NAMALWA (cell line): ENCODE measurements at places on chromosomes 1 and 21.

DNA sequence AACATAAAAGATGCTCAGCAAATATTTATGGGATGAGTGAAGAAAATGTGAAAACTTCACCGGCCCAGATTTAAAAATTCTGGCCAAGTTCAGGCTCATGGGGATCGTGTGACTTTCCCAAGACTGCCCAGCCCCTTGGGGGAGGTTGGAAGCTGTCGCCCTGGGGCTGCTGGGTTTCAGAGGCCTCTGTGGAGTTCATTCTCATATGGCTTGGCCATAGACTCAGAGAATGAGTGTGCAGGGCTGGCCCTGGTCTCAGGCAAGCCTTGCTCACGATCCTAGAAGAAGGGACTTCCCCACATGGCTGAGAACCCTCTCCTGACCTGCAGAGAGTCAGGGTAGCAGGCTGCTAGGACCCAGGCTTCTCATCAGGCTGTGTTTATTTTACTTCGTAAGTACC lies 24.6 kb downstream of the PADI2 start:
- DNase-seq = no peak

DNA sequence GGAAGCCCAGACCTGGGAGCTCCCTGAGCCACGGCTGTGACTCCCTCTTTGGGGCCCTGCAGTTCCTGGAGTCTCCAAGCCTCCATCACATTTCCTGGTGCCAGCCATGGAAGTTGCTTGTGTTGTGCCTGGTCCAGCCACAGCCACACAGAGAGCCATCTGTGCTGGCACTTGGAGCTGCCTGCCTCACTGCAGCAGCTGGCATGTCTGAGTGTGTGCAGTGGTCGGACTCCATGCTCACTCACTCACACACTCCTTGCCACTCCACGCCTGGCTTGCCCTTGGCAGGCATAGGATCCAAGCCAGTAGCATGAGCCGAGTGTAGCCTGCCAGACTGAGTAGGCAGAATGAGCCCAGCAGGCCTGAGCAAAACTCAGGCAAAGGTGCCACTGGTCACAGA lies 516.3 kb upstream of the BEND5 start:
- DNase-seq = no peak

DNA sequence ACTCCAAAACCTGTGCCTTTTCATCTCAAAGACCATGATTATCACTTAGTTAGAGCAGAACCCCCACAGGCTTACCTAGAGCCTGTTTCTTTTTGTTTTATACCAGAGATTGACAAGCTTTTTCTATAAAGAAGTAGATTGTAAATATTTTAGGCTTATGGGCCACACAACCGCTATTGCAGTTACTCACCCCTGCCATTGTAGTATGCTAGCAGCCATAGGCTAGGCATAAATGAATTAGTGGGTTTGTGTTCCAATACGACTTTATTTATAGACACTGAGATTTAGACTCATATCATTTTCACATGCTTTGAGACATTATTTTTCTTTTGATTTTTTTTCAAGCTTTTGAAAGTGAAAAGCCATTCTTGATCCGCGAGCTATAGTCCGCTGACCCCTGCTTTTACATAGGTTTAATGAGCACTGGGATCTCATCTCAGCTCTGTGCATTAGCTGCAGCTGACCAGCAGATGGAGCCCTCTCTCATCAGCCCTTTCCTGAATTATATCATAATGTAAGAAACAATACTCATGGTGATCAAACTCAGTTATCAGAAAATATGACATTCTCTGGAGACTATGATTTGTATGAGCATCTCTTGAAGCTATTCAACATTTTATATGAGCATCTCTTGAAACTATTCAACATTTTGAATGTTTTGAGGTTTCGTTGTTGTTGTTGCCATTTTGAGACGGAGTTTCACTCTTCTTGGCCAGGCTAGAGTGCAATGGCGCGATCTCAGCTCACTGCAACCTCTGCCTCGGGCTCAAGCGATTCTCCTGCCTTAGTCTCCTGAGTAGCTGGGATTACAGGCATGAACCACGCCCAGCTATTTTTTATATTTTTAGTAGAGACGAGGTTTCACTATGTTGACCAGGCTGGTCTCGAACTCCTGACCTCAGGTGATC lies 111.9 kb upstream of the L1TD1 start:
- peak; percentile 65 for DNase-seq

DNA sequence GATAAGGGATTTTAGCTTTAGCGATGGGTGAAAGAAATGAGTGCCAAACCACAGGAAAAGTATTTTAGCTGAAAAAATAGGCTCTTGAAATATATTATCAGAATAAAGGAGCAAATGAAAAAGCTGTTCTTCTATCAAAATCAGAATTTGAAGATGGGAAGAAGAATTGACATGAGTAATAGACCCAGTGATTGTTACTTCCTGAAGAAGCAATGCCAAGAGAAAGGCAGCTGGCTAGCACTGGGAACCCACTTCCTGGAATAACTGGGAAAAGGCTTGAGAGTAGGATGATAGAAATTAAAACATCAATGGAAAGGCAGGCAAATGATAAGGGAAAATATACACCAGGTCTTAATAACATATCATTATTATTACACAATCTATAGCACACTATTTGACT lies 29.9 kb upstream of the LYPLAL1 start:
- no peak for DNase-seq

DNA sequence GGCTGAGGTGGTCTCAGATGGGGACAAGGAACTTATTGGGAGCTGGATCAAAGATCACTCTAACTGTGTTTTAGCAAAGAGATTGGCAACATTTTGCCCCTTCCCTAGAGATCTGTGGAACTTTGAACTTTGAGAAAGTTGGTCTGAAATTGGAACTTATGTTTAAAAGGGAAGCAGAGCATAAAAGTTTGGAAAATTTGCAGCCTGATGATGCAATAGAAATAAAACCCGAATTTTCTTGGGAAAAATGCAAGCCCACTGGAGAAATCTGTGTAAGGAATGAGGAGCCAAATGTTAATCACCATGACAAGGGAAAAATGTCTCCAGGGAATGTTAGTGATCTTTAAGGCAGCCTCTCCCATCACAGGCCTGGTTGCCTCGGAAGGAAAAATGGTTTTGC lies 17.2 kb downstream of the CFH start:
- DNase-seq = no peak

- DNase-seq = no peak
These were observed 48.5 kb downstream of the FH start for GRCh38 chr1:241470908-241471590.

DNA sequence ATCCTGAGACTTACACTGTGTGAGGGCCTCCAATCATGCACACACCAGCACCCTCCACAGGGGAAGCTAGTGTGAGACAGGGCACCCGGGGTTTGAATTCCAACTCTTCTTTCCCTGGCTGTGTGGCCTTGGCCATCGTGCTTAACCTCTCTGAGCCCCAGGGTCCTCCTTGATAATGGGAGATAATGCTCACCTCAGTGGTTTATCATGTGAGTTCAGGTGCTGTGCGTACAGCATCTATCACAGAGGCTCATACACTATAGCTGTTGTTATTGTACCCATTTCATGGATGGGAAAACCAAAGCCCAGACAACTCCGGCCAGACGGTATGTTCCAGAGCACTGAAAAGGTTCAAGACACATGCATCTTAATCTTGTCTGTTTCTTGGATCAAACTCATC lies 16.0 kb upstream of the UBXN10 start:
- no peak for DNase-seq

DNA sequence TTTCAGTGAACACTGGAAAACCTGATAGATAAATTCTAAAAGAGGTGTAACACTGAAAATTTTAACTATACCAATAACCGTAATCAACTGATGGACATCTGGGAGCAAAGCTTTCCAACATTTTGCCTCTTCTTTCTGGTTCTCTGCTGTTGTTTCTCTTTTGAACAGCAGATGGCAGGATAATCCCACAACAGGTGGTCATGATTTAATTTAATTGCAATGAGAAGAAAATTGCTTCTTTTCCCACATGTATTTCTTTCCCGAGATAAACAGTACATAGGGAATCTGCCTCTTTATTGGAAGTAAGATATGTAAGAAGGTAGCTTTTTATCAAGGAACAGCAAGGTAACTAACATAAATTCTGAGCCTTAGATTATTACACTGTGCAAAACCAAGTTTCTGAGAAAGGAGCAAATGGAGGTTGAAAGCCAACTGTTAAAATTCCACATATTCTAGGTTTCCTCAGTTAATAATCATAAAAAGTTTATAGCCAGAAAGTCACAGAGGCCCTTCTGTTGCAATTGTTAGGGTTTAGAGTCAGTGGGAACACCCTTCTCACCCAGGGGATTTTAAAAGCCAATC lies 72.9 kb downstream of the RPS6KA1 start:
- peak; percentile 88 for DNase-seq

DNA sequence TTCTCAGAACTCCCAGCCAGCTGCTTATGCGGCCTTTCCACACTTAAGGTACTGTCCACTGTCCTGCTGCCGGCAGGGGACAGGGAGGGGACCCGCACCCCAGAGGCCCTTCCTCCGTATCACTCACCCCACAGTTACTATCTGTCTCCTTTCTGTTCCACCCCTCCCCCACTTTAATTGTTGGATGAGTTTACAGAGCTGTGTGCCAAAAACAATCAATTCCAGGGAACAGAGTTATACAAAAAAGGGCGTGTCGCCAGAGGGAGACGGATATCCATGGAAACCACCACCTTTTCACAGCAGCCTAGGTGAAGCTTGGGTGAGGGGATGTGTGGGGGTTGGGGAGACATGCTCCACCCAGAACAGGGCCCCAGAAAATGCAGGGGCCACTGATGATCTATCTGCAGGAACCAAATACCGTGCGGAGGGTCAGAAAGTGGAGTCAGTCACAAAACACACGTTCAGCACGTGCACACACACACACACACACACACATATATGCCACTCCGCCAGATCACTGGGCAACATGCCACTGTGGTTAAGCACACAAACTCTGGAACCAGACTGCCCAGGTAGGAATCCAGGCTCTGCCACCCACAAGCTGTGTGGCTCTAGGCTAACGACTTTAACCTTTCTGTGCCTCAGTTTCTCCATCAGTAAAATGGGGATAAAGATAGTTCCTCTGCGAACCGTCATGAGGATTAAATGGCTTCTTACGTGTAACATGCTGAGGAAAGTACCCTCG lies 30.5 kb downstream of the CASZ1 start:
- DNase-seq = no peak

- DNase-seq = no peak
These were observed 14.1 kb downstream of the EVA1C start for GRCh38 chr21:32426592-32427051.

GRCh38 chr1:75412616-75413015 lies 198.3 kb downstream of the SLC44A5 start:
- DNase-seq = no peak

DNA sequence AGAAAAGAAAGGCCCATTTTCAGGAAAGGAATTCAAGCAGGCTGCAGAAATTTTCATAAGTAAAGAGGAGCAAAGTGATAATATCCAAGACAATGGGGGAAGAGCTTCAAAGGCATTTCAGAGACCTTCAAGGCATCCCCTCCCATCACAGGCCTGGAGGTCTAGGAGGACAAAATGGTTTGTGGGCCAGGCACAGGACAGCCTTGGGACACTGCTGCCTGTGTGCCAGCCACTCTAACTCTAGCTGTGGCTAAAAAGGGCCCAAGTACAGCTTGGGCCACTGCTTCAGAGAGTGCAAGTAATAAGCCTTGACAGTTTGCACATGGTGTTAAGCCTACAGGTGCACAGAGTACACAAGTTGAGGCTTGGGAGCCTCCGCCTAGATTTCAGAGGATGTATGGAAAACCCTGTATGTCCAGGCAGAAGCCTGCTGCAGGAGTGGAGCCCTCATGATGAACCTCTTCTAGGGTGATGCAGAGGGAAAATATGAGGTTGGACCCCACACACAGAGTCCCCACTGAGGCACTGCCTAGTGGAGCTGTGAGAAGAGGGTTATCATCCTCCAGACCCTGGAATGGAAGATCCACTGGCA lies 51.8 kb upstream of the ZSWIM5 start:
- peak; percentile 5 for DNase-seq

DNA sequence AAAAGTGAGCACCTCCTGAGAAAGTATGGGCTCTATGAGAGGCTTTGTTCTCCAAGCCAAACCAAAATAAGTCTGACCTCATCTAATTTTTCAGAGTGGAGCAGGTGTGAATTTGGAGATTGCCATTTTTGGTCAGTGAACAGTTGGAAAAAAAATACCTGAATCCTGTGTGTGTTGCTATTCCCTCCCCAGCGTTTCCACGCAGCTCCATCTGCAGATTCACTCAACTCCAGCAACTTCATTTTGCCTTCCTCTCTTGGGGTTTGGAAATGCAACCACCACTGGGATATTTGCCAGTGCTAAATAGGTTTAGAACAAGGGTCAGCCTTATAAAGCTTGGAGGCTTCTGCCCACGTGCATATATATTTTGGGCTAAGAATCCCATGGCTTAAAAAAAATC lies 11.2 kb downstream of the CASQ2 start:
- DNase-seq = no peak

GRCh38 chr1:169326261-169326955 lies 41.2 kb downstream of the NME7 start:
- DNase-seq = no peak

DNA sequence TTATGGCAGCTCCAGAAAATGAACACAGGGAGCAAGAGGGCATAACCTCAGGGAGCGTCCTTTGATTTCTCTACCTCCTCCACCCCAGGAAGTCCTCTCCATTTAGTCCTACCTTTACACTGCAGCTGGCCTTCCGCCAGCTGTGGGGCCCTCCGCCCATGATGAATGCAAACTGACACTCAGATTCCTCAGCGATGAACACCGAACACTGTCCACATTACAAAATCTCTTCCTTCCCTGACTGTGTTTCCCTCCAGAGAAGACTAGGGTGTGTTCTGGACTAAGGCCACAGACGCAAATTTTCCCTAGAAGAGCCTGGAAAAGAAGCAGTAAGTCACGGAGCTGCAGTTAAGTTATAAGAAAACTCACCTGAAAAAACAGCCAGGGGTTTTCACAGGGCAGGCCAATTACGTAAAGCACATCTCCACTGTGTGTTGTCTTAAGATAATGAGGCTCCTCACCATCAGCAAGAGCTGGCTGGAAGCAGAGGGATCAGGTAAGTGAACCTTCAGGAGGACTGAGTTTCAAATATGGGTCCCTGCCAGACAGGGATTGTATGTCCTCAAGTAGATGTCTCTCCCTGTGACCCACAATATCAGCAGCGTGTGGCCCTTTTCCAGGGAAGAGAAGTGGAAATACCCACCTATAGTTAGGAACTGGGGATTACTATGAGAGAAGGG lies 46.3 kb upstream of the ATP1B1 start:
- no peak for DNase-seq

GRCh38 chr1:6332821-6333220 lies 60.7 kb downstream of the ACOT7 start:
- no peak for DNase-seq

GRCh38 chr1:200861937-200862647 lies 10.7 kb upstream of the GPR25 start:
- DNase-seq = no peak

DNA sequence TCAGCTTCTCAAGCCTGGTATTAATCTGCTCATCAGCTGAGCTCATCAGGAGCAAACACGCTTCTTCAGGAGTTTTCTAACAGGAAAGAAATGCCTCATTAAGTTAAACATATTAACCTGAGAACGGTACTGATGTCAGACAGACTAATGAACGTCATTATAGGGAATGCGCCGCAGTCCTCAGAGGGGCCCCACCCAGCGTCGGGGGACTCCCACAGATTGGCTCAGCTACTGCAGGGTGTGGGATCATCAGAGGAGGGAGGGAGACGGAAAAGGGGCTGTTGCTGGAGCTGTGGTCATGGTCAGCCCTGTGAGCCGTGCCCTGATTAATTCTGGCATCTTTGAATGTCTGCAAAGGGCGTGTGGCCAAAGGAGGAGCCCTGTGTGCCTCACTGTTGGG lies 348.5 kb downstream of the PTPRU start:
- DNase-seq = no peak

- no peak for DNase-seq
These were observed 25.0 kb upstream of the ZNF436 start for GRCh38 chr1:23394684-23395083.

GRCh38 chr1:1406101-1406820 lies 832 bp downstream of the MRPL20 start:
- DNase-seq = no peak

GRCh38 chr1:14296795-14297194 lies 301.7 kb upstream of the KAZN start:
- no peak for DNase-seq
